Hepatic stellate cell (primary cell): ENCODE measurements at places on chromosomes 11 and 22.

DNA sequence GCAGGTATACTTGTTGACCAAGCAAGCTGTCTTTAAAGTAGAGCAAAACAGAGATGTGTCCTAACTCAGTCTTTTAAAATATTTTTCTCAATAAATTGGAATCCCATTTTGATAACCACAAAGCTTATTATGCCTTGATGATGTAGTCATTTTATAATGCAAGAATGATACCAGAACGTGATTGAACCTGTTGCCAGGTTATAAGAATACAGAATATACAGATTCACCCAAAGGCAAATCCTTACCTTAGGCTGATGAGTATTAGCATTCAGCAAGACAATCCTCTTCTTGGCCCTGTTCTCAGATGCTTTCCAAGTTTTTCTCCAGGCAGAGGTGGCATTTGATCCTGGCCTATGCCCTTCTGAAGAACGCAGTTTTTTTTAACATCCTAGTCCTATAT is 76.1 kb downstream of the PPFIBP2 start:
- DNase-seq, result no peak

GRCh38 chr22:48567213-48567975 is 1260.3 kb downstream of the BRD1 start:
- DNase-seq, result no peak

GRCh38 chr11:22340701-22341587 is 2.8 kb downstream of the SLC17A6 start:
- DNase-seq, result no peak

DNA sequence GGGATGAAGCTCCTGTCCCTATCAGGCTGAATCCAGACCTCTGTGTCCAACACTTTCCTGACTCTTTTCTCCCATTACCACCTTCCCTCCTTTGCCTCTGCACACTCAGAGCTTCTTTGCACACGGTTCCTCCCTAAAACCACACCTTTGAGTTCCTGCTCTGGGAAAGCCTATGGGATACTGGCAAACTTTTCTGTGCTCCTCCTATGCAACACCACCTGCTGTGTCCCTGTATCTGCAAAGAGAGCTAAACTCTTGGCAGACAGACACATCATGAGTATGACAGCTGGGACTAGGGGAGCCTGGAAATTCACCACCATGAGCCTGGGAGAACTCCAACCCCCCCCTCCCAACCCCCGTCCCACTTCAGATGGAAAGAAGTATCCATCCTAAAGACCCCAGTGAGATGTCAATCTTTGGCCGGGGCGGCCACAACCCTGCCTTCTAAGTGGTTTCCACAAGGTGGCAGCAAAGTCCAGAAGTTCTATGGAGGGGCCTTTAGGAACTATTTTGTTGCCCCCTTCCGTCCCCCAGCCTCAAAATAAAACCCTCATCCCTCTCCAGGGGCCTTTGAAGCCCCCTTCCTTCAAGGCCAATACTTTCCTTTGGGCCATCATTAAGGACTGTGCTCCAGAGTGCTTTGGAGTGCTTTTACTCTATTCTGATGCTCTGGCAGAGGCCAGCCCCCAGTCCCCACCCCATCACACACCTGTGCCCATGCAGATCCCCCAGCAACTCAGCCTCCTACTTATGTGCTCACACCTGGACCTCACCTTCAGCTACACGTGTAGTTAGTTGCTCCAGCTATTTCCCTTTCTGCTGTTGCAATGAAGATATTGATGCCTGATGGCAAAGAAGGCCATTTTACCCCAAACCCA is 19.4 kb downstream of the HTR3A start:
- peak; percentile 32 for DNase-seq

GRCh38 chr22:29055192-29055830 is 6.3 kb downstream of the C22orf31 start:
- no peak for DNase-seq

- no peak for DNase-seq
These were observed 17.8 kb upstream of the GLB1L2 start for GRCh38 chr11:134313821-134314607.

GRCh38 chr22:43895986-43896645 is 4.3 kb upstream of the PNPLA5 start:
- DNase-seq, result no peak

GRCh38 chr11:37404231-37404630 is 806.2 kb upstream of the RAG2 start:
- DNase-seq, result no peak

DNA sequence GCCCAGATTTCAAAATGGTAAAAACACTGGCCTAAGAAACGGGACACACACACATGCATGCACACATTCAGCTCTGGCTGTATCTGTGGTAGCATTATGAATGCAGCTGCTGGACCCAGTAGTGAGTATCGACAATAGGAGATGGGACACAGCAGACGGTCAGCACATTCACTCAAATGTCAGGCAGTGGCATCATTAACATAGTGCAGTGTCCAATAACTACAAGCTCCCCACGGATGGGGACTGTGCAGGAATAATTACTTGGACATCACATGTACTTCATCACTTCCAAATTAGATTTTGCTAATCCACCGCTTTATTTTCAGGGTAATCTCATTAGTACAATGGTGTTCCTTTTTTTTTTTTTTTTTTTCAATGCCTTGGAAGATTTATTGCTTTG is 109.5 kb downstream of the FANCF start:
- no peak for DNase-seq

DNA sequence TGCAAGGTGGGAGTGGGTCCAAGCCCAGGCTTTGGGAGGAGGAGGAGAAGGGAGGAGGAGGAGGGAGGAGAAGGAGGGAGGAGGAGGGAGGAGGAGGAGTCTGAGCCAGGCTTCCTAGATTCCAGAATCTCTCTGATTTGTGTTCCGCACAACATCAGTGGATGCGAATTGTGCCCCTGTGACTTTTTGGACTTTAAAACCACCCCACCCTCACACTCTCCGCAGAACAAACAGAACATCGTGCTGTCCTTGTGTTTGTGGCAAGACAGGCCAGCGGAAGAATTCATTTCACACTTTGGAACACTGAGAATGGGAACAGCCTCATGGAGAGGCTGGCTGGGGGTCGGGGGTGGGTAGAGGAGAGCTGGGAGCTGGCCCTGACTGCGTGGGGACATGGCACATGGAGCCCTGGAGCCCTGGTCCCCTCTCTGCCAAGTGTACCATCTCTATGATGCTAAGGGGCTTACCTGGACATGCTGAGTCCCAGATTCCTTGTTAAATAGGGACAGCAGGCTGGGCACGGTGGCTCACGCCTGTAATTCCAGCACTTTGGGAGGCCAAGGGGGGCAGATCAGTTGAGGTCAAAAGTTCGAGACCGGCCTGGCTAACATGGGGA is 16.4 kb upstream of the SHANK2 start:
- no peak for DNase-seq
